ENCODE measurements at places on chromosomes 5 and 9. TPM values are rescaled to one million over a fixed set of nuclear protein-coding genes. Genes with fewer than 3 reads are reported as not detected.

The CYLC2 gene
- total RNA-seq, result not detected

The IFNA10 gene
- not detected for total RNA-seq

The PDE6A gene
- total RNA-seq, result under 0.01 TPM

The CDC20B gene
- total RNA-seq, result not detected

The SPINK4 gene
- total RNA-seq, result not detected

The IFNK gene
- not detected for total RNA-seq

The NEURL1B gene
- total RNA-seq, result 0.36 TPM

The TLX3 gene
- total RNA-seq, result not detected

The ANKRD20A1 gene
- total RNA-seq, result 1.7 TPM

The MPDZ gene
- total RNA-seq, result 57.9 TPM

The TRIM7 gene
- total RNA-seq, result 12.8 TPM

The WNK2 gene
- not detected for total RNA-seq

The PCDHGB1 gene
- total RNA-seq, result 0.99 TPM

The TMEM141 gene
- total RNA-seq, result 78.5 TPM

The ARL14EPL gene
- not detected for total RNA-seq

The ENHO gene
- total RNA-seq, result not detected

The ARRDC1 gene
- 24.2 TPM for total RNA-seq

The ABITRAM gene
- 3.5 TPM for total RNA-seq

The ANKRD18B gene
- total RNA-seq, result 0.94 TPM
